ENCODE measurements at places on chromosomes 2 and 18.

DNA sequence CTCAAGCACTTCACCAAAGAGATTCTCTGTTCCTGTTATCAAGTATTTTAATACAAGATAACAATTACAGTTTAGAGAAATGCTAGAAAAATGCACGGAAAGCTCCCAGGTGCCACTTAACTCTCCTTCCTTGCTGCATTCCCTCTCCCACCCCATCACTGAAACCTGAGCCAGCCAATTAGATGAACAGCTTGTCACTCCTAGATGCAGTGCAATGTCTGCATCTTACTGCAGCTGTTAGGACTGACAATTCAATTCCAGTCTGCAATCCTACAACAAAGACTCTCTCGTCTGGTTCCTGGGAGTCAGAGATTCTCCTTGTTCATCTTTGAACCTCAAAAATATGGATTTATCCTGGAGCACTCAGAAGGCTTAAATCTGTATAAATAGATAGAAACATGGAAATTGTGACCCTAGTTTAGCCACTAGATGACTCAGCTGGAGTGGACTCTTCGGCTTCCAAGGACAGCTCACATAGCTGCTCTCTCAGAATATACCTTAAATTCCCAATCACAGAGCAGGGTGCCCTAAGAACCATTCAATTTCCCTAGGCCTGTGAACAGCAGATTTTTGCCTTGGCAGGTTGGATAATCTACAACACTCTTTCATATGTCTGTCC, 311.1 kb downstream of the NRXN1 start:
- DNase-seq: no peak

- no peak for DNase-seq
These were observed 13.7 kb upstream of the GREB1 start for GRCh38 chr2:11520092-11520693.

- DNase-seq: no peak
These were observed 57.6 kb downstream of the MYOM1 start for GRCh38 chr18:3162181-3162580.

DNA sequence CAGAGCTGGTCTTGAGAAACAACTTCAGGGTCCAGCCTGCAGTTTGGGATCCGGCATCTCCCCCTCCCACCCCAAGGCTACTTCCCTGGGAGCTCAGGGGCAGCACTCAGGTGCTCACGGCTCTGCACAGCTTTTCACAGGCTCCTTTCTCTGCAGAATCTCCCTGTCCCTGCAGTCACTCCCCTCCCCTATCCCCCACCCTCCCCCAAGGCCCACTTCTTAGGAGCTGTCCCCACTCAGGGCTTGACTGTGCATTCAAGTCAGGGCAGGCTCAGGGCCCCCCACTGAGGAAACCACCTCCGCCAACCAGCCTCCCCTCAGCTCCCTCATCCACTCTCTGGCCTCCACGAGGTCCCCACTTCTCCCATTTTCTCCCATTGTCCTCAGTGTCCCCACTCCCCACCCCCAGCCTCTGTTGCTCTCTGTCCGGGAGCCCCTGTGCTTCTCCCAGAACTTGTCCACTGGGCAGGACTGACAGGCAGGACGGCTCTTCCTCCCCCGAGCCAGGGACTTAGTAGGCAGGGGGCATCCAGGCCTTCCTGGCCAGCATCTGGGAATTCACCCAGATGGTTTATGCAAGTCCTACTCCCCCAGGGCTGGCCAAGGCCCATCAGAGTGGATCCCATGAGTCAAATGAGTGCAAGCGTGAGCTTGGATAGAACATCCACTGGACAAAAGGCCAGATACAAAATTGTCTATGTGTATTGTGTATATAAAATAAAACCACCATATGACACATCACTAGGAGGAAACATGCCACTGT, 7.6 kb downstream of the NMUR1 start:
- no peak for DNase-seq

GRCh38 chr2:12809526-12809925, 92.8 kb downstream of the TRIB2 start:
- no peak for DNase-seq

DNA sequence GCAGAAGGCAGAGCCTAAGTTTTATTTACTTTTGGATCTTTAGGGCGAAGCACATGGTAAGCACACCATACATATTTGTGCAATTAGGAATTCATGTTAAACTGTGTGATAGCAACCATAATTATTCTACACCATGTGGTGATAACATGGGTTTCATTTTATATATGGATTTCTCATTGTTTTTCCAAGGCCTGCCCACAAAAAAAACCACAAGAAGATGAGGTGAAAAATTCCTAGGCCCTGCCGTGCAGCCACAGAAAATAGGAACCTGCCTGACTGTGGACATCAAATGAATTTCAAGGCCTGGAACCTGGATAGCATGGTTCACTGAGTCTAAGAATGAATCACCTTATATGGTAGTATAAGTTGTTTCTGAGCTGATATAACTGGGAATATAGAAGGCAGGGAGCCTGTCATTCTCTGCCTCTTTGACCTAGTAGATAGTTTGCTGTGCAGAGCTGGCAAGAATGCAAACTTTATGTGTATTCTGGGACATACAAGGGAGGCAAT, 22.4 kb upstream of the SSB start:
- no peak for DNase-seq

Measured in central memory CD4-positive, alpha-beta T cell (primary cell).